Skeletal muscle cell (primary cell): ENCODE measurements at places on chromosomes 4 and X.
A peak's percentile ranks its signal among the peaks of the same experiment; 100 is the strongest.

DNA sequence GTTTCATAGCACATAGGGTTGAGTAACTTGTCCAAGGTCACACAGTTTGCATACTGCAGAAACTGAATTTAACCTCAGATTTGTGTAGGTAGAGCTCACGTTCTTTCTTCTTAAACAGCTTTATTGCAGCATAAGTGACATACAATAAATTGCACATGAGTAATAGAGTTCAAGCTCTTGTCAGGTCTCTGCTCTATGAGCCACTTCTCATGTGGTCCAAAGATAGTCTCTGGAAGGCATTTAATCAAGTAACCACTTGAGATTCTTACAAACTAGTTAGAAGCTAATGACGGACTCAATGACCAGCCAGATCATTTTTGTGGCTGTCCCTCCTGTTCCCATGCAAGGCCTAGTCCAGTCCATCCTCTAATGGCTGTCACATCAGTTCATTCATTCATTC is 68.9 kb downstream of the MAOB start:
- DNase-seq, result no peak

DNA sequence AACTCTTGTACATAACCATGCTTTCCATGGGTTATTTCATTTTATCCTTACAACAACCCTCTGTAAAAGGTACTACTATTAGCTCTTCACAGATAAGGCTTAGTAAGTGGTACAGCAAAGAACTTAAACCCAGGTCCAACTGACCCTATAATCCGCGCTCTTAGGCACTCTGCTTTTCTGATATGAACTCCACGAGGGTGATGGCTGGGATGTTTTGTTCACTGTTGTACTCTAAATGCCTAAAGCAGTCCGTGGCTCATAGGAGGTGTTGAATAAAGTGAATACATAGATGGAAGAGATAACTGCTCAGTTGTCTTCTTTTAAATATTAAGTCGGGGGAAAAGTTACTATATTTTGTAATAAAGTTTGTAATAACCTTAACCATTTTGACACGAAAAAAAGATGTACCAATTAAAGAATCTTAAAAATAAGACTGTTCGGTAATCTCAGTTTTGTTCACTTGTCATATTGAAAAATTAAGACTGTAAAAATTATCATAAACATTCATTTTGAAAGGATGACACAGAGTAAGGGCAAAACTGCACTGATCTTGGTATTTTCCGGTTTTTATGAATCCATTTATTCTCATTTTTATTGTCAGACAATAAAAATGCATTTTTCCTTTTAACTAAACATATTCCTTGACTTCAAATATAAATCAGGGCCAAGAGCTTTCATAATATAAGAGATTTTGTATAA is 166.5 kb downstream of the FBXW7 start:
- no peak for DNase-seq

DNA sequence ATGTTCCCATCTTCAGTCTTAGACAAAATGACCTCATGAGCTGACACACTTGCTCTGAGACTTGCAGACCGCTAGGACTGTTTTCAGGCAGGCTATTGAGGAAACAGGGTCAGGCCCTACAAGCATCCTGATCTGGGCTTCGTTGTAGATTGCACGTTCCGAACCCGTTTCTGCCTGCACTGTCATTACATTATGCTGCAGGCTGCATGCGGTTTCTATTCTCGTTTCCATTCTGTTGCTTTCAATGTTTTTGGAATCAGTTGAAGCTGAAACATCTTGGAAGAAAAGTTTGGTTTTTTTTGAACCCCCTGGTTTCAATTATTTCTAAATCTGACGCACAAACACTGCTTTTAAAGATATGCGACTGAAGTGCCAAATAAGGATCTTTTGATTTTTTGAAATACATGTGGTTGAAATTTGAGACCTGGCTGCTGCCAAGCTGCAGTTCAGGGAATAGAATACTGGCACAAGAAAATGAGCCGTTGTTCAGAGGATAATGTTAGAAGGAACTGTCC is 716.1 kb upstream of the INTU start:
- peak; percentile 66 for DNase-seq

DNA sequence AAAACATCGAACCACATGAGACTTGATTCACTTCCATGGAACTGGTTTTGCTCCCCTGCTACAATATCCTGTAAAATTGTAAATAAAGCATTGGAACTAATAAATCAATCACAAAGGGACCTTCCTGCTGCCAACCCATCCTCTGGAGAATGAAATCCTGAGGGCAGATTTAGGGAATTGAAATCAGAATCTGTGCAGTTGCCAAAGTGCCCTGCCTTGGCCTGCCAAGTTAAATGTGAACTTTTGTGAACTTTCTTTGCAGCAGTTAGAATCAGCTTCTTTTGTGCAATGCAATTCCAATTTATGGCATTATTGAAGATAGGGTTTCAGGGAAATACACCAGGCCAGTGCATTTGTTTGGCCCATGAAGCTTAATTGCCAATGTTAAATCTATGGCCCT is 263.1 kb downstream of the PTTG2 start:
- DNase-seq, result no peak

DNA sequence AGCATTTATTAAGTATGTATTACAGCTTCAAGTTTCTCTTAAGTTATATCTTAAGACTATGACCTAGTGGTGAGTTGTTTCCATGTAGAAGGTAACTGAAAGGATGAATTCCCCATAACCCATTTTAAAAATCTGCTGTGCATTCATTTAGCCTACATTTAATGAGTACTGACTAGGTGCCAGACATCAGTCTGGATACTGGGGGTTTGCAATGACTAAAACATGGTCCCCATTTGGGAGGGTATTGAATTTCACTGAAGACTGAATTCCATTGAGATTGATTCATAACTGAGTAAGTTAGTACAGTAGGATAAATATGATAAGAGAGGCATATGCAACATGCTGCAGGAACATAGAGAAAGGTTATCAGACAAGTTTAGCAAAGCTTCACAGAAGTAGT is 241.5 kb downstream of the FRAS1 start:
- no peak for DNase-seq

DNA sequence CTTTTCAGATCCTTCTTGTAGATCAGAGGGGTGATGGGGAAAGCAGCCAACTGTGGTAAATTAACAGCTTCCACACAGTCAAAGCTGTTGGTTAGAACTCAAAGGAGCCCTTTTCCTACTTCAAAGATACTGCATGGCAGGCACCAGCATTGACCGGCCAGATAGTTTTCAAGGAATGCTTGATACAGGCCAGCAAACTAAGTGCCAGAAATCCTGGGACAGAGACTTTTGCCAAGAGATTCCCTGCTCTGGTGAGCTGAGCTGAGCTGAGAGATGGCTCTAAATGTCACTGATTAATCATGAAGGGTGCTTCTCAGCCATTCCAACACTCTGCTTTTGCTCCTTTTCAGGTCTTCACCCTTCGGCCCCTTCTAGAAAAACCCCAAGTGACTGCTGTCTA is 131.6 kb upstream of the MED14 start:
- DNase-seq, result no peak

DNA sequence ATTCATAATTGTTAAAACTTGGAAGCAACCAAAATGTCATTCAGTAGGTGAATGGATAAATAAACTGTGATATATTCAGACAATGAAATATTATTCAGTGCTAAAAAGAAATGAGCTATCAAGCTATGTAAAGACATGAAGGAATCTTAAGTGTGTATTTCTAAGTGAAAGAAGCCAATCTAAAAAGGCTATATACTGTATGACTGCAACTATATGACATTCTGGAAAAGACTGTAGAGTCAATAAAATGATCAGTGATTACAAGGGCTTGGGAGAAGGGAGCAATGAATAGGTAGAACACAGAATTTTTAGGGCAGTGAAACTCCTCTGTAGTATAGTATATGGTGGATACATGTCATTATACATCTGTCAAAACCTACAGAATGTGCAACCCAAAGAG is 139.9 kb downstream of the FRYL start:
- no peak for DNase-seq

DNA sequence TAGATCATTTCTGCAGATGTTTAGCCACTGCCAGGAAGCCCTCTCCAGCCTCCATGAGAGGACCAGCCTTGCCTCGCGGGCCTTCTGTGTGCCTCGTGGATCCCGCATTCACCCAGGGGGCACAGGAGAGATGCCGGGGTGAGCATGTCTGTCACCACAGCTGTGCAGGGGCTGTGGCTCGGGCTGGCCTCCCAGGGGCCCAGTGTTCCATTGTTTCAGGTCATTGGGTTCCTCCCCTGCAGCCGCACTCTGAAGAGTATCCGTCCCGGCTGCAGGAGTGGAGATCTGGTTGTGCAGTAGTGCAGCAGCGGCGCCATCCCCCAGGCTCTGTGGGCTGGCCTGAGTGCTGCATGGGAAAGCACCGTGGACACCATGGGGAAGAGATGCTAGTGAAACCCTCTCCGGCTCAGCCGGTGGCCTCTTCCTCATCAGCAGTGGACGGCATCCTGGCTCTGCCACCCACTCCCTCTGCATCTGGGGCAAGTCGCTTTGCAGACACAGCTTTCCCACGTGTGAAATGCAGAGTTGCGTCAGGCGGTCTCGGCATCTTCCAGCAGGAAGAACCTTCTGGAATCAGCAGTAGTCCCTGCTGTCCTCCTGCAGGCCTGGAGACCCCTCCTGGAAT is 29.1 kb downstream of the TBC1D14 start:
- no peak for DNase-seq

DNA sequence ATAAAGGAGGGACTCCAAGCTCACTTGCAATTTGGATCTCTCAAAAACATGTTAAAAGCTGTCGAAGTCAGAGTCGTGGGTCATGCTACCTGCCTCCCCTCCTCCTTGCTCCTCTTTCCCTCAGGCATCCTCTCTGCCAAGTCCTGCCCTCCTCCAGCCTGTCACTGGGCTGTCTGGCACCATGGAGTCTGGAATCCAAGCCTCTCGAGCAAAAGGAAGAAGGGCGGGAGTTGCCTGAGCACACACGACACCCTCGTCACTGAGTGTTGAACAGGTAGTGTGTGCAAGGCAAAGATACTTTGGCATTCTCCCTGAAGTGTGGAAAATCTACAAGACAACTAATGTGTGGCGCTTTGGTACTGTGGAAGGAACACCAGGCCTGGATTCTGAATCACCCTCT is 62.2 kb downstream of the HAUS3 start:
- DNase-seq, result no peak

DNA sequence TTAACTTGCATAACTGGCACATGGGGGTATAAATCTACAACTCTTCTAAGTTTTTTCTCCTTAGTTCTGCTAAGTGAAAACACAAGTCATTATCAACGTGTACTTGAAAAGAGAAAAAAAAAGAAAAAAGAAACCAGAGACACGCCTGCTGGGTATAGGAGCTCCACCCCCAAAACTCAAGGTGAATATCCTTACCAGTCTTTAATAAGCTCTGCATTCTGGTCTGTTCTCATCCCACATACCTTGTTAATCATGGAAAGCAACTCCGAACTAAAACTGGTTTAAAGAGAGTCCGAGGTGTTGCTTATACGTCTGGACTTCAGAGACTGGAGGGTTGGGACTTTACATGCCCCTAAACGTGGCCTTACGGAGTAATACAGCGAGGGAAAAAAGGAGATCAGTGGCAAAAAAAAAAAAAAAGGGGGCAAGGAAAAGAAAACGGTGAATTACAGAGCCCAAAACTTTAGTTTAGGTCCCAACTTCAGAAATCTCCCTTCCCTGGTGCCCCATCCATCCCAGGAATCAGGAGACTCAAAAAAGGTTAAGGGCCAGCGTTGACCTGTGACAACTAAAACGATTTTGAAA is 1.0 kb downstream of the PGRMC2 start:
- no peak for DNase-seq

- DNase-seq, result peak; percentile 31
These were observed 203.5 kb downstream of the PRDM5 start for GRCh38 chr4:120718979-120719566.

DNA sequence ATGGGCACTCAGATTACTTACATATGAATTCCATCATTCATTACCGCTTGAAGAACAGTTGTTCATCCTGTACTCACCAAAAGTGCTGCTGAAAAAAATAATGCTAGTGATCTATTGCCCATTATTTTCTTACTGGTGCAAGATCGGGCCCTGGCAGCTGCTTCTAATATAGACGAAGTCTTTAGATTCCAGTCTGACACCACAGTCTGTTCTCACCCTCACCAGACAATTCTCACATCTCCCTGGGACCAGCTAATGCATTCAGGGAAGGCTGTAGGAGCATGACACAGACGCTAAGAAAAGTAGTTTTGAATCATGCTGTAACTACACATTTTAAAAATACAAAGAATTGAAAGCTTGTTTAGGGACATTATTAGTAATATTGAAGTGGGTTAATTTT is 13.8 kb downstream of the GEMIN8 start:
- no peak for DNase-seq

DNA sequence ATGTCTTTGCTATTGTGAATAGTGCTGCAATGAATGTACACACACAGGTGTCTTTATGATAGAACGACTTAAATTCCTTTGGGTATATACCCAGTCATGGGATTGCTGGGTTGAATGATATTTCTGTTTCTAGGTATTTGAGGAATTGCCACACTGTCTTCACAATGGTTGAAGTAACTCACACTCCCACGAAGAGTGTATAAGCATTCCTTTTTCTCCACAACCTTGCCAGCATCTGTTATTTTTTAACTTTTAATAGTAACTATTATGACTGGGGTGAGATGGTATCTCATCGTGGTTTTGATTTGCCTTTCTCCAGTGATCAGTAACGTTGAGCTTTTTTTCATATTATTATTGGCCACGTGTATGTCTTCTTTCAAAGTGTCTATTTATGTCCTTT is 17.6 kb upstream of the DCUN1D4 start:
- no peak for DNase-seq

DNA sequence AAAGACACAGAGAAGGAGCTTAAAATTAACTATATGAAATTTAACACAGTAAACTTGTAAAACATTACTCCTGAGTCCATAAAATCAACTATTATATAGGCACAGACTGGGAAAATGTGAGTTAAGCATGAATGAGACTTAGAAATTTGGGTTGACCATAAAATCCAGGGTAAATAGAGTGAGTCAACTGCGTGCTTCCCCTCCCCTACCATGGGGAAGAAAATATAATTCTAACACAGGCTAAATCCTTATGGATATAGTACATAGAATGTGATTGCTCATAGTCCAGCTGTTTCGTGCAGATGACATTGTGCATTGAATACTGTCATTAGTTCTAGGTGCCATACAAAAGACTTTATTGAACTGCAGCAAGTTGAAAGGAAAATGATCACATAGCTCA is 42.2 kb downstream of the KLHL5 start:
- no peak for DNase-seq

- no peak for DNase-seq
These were observed 134.2 kb downstream of the MAML3 start for GRCh38 chr4:140019619-140020347.

GRCh38 chrX:43940816-43941474 is 32.2 kb downstream of the NDP start:
- peak; percentile 10 for DNase-seq

DNA sequence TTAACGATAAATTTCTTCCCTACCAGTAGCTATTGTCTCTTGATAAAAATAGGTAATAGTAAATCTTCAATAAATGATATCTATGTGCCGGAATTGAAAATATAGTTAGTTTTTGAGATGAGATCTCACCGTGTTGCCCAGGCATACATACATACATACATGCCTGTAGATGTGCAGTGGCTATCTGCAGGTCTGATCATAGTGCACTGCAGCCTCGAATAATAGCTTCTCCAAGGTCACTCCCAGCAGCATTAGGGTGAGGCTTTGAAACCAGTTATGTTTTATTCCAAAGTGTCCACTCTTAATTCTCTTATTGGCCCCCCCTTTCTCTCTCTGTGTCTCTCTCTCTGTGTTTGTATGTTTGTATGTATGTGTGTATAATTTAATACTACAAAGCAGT is 37.5 kb downstream of the ZFX start:
- DNase-seq, result no peak

GRCh38 chr4:11650801-11651596 is 222.3 kb upstream of the HS3ST1 start:
- DNase-seq, result no peak

- no peak for DNase-seq
These were observed 62.4 kb upstream of the GABRQ start for GRCh38 chrX:152575331-152575730.
